ENCODE measurements at places on chromosomes 7 and 10. TPM values are rescaled to one million over a fixed set of nuclear protein-coding genes. Genes with fewer than 3 reads are reported as not detected.

The ABCB1 gene
- 4.6 TPM for total RNA-seq

The SEMA3E gene
- total RNA-seq: 0.37 TPM

The WNT8B gene
- not detected for total RNA-seq

The GRK5 gene
- 47.0 TPM for total RNA-seq

The LIPK gene
- not detected for total RNA-seq

The STOX1 gene
- total RNA-seq: 0.34 TPM
